Right ventricle myocardium inferior (tissue), 1 donor: ENCODE measurements at places on chromosomes 3 and 15. TPM values are rescaled to one million over a fixed set of nuclear protein-coding genes. Genes with fewer than 3 reads are reported as not detected.

GRCh38 chr3:28824316-28824715, 456.6 kb upstream of the RBMS3 start:
- no peak for DNase-seq

- no peak for DNase-seq
Measured at GRCh38 chr3:197496746-197497125, 59.0 kb downstream of the BDH1 start.

DNA sequence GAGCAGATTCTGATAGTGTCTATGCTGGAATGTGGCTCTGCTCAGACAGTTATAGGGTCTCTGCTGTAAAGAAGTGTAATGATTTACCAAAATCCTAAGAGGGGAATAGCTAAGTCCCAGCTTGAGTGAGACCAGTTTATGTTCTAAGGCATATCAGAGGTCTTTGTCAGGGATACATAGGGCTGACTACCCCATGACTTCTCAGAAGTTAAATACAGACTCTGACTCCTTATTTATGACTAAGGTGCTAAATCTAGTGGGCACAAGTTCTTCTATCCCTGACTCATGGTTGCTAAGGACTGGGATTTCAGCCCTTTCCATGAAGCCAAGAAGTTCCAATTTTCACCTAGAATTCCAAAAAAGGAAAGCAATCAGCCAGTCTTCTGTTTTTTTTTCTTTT, 192.6 kb upstream of the POU1F1 start:
- no peak for DNase-seq

DNA sequence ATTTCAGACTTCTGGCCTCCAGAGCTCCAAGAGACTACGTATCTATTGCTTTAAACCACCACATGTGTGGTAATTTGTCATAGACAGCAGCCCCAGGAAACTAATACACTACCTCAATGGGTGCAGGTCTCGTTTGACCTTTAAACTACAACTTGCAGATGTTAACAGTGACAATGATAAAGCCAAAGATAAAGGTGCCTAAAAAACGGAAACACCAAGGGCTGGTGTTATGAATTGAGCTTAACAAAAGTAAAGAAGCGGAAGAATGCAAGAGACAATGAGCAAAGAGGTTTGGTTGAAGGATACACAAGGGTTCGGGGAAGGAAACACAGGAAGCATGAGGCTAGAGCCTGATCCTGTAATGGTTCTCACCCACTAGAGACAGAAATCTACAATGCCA, 50.8 kb downstream of the RFTN1 start:
- no peak for DNase-seq

GRCh38 chr15:67511606-67512005, 9.3 kb upstream of the C15orf61 start:
- DNase-seq: no peak

The SEMA6D gene
- 17.7 TPM for total RNA-seq

The LOXL1 gene
- total RNA-seq: 15.9 TPM

DNA sequence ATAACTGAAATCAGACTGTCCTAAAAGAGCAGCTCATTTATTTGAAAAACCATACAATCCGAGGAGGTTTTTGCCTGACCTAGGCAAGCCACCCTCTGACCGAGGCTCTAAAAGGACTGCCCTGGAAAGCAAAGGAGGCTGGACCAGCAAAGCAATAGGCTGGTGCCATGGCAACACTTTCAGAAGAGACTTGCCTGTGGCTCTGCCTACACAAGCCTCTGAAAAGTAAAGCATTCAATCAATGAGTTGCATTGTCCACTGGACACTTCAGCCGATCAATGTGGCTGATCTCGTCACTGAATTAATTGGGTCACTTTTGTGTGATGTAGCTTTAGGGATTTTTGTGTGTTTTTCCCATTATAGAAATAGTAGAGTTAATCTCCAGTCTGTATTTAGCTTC, 99.1 kb upstream of the SEMA6D start:
- no peak for DNase-seq

GRCh38 chr15:47484059-47484458, 233.2 kb upstream of the SEMA6D start:
- DNase-seq: no peak

- no peak for DNase-seq
Measured at GRCh38 chr15:41647262-41647661, 12.9 kb upstream of the MGA start.

GRCh38 chr15:96503276-96503675, 172.8 kb downstream of the NR2F2 start:
- no peak for DNase-seq

DNA sequence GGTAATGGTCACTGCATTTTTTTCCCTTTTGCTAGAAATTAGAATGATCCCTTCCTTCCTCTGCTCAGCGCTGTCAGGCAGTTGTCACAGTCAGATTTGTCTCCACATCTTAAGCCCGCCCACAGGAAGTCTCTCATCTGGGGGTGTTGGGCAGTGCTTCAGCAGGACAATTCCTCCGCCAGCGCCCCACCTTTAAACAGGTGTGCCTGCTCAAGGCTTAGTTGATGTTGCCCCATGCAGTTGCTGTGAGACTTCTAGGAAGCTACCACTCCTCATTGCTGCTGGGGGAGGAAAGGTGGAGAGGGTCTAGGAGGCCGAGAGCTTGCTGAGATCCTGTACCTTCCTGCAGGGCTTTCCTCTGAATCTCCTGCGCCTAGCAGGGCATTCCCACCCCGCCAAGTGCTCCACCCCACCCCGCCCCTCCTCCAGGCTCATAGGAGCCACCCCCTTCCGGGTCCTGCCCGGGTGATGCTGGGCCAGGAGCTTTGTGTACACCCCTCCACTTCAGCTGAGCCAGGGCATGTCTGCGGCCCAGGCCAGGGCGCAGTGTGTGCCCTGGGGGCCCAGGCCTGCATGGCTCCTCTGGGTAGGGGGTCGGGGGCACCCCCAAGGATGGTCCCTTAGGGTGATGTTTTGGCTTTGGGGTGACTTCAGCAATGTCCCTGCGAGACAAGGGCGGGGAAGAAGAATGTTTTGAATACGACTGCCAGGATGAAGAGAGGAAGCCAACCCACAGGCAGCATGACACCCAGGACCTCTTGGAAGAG, 68.7 kb downstream of the TRAK1 start:
- DNase-seq: peak; percentile 71

The NME9 gene
- not detected for total RNA-seq

GRCh38 chr3:194315965-194316361, 35.2 kb downstream of the CPN2 start:
- DNase-seq: no peak

DNA sequence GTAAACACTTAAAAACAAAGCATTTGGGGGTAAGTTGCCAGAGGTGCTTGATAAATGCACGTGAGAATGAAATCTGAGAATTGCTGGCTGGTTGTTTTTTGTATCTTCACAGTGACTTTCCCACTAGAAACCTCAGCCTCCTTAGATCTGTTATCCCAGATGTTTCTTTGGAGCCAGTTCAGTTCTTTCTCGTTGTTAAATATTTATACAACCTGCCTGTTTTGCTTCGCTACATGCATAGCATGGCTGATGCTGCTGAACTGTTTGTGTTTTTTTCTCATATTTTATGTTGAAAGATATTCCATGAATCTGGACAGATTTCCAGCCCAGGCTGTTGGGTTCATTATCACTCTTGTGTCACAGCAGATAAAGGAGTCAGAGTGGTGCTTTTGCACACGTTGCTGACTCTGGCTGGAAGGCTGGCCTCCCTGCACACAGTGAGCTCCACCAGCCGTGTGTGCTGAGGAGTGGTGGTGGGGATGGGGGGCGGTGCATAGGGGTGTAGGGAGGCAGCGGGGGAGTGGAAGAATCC, 80.2 kb downstream of the ARNT2 start:
- no peak for DNase-seq

The C3orf49 gene
- total RNA-seq: not detected

The GABRB3 gene
- 2.2 TPM for total RNA-seq

- no peak for DNase-seq
Measured at GRCh38 chr15:64006642-64007041, 39.6 kb downstream of the DAPK2 start.

- DNase-seq: no peak
Measured at GRCh38 chr3:190362258-190362657, 25.7 kb upstream of the CLDN16 start.

DNA sequence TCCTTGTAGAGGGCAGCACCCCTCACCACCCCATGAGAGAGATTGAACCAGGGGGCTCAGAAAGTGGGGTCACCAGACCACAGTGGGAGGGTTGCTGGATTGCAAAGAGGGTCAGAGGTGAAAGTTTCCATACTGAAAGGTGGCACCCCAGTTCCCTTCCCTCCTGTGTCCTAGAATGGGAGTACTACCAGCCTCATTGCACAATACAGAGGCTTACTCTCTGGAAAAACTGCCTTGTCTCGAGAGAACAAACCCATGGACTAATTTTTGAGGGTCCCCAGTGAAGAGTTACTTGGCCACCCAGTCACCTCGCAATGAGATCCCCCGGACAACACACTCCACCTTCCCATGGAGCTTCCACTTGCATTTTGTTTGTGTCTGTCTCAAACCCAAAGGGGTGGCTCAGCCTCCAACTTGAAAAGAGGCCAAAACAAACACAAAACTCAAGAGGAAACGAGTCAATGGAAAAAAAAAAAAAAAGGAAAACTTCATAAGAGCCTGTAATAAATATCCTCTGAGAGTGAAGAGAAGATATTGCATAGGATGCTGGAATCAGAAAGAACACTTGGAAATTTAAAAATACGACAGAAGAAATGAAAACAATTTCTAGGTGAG, 18.6 kb downstream of the MESP2 start:
- DNase-seq: no peak

DNA sequence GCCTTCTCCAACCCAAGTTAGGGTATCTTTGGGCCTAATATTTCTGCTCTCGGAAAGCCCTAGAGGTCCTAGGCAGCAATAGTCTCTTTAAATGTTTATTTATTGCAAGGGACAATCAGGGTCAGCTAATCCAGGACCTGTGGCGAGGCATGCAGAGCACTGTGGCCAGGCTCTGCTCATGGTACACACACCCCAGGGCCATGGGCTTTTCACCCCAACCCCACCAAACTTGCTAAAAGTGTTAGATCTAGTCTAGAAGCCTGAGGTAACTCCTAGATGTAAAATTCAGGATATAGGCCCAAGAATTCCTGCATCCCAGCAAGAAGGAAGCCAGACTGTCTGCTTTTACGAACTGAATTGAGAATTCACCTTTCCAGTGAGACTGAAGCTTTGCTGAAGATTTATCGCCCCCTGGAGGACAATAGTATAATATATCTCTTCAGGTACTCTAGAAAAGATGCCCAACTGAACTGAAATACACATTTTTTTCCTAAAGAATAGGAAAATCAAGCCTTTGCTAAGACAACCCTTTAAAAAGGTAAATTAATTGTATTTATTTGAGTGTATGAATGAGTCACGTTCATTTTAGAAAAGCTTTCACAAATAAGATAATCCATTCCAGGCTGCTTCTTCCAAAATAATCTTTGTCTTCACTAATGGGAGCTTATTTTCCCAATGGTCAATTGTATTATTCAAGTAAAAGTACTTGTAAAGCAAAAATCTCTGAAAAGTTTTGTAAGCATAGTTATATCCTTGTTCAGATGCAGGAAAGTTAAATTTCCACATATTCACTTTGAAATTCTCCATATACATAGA, 89.8 kb downstream of the LRRC3B start:
- DNase-seq: no peak

- DNase-seq: peak; percentile 48
Measured at GRCh38 chr3:46946856-46947545, 29.5 kb downstream of the CCDC12 start.

The SLC28A2 gene
- not detected for total RNA-seq

The FGD5 gene
- total RNA-seq: 16.5 TPM

DNA sequence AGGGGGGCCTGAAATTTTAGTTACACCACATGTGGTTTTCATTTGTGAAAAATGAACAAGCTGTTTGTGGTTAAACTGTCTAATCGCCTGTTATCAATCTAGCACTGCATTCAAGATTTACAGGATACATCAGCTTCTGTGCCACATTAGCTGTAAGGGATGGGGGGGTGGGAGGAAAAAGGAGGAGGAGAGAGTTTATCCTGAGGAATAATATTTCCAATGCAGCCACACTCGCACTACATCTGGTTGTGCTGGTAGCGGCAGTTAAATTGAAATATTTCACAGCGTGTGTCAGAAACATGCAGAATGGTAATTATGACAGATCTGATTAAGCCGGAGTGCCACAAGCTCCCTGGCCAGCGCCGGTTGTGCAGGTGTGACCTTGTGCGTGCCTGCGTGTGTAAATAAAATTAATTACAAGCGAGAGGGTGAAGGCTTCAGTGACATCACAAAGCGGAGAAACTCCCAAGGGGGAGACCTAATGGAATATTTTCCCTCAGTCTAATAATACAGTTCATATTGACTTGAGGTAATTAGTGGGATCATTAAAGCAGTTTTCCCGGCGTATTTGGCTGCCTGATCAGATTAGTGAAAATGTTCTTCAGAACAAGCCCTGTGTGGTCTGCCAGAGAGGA, 55.5 kb downstream of the SATB1 start:
- DNase-seq: no peak

DNA sequence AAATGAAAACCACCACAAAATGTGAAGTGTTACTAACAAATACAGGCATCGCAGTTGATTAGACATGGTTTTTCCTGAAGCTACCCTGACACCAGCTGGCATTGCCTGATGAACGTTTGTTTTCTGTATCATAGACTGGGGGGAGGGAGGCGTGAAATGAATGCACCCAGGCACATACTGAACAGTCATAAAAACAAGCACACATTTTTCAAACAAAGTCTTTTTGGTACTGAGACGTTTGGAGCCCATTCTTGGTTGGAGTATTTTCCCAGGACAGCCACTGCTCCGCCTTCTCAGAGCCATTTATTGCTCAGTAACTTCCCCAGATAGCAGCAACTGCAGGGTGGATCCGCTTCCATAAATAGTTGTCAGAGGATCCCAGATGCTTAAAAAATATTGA, 52.4 kb downstream of the KLF13 start:
- no peak for DNase-seq

DNA sequence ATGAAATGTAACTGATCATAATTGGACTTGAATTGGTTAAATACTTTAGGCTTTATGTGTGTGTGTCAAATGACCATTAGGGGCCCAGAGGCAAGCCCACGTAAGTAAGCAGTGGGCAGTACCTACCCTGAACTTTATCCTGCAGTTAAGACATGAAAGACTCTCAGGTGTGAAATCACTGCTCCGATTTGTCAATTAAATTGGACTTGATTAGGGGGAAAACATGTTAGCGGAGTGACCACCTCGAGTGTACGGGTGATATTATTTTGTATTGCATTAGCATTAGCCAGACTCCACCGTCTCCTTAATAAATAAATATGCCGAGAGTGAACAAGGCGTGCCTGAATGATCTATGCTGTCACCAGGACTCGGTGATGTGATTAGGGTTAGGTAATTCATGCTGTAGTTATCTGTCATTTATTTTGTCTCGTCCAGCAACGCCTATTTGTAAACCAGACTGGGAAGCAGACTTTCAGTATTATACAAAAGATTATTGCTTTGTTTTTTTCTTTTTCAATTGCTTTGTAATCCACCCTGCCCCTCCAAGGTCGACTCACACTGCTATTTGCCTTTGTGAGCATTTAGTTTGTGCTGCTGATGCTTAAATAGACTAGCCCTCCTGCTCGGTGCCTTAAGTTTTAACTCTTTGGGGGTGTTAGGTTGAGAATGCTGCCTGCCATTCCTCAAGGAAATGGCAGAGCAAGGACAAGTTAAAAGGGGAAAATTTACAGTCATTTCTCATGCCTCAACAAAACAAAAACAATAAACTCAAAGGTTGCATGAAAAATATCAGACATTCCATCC, 1.8 kb downstream of the RBMS3 start:
- no peak for DNase-seq
